ENCODE measurements at places on chromosomes 11 and 22.

DNA sequence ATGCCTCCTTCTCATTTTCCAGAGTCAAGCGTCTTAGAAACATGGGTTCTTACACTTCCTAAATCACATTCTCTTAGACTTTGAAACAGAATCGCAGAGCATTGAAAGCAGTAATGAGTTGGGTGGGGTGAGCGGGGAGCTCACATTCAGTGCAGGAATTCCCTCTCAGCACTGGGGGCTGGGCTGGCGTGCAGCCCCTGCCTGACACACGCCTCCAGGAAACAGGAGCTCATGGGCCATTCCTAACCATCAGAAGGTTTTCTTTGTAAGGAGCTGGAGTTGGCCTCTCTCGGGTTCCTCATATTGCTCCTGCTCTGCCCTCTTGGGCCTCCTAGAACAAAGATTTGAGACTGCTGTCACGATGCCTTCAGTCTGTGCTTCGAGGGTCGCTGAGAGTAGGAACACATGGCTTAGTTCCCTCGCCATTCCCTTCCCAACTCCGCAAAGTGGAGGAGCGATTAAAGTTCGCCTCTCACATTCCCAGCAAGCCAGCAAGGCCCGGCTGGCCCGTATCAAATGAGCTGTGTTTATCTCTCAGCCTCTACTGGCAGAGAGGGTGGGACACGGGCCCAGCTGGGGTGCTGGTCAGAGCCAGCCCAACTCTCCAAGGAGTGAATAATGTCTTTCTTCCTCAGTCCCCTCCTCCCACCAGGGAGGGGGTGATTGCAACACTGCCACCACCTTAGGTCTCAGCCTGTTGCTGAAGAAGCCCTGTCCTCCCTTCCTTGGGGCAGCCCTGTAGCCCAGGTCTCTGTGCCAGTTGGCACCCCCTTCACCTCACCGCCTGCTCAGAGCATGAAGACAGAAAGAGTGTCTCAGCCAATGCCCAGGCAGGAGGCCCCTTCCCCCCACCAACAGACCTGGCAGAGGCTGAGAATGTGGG, 10.4 kb downstream of the CHRDL2 start:
- no peak for DNase-seq

DNA sequence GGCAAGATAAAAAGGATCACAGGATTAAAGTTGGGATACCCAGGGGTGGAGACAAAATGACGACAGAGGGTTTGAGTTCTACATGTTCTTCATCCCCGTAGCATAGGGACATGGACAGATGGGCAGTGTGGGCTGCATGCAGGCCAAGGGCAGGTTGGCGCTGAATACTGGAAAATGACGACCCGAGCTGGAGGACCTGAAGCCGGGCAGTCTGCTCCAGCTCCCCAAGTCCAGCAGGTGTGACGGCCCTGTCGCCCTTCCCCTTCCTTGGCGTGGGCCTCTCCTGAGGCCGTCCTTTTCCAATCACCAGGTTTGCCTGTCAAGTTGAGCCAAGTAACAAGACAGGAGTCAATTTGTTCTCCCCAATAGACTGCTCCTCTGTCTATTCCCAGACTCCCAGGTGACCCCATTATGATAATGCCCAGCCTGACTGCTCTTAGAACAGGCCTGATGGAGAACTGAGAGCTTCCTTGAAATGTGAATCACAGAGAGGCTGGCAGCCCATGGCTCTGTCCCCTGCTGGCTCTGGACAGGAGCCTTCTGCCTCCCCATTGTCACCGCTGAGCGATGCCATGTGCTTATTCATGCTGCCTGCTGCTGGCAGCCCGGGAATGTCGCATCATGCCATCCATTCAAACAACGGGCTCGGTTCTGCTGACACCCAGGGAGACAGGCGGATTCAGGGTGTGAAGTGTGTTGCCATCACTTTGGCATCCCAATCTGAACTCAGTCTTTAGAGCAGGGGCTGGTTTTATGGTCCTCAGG, 392.1 kb downstream of the NTM start:
- DNase-seq, result no peak

- DNase-seq, result peak; percentile 23
These were observed 545 bp upstream of the TIRAP start for GRCh38 chr11:126282361-126282735.

DNA sequence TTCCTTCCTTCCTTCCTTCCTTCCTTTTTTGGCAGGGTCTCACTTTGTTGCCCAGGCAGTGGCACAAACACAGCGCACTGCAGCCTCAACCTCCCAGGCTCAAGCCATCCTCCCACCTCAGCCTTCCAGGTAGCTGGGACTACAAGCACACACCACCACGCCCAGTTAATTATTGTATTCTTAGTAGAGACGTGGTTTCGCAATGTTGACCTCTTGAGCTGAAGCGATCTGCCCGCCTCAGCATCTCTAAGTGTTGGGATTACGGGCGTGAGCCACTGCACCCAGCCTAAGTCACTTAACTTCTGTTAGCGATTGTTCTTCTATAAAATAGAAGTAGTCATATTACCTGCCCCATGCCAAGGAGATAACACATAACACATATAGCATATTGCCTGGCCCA, 2.8 kb upstream of the SYTL2 start:
- no peak for DNase-seq

DNA sequence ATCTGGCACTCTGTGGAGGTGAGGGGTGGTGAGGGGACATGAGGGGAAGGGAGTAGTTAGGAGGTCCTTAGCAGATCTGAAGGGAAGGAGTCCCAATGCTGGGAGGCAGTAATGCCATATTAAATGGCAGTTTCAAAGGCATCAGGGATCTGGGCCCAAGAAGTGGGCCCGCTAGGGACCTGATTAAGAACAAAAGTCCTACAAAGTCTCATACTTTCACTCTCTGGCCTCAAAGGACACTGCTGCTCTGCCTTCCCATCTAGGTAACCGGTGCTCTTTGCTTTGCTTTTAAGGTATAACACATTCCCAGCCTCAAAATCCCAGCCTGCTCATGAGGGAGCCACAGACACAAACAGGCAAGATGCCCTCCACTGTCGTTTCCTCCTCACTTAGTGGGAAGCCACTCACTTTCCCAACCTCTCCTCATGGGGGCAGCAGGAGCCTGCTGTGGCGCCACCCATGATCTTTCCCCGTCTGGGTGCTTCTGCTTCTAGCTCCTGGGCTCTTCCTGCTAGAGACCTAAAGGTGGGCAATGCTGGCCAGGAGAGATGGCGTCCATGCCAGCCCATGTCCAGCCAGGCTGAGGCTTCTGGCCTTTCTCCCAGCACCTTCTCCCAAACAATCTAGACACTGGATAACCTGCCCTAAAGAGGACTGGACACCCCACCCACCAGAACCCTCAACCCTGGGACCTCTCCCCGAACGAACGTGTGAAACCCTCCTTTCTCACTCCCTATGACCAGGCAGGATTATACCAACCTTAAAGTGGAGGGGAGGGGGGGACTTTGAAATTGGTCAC, 68.3 kb downstream of the PLEKHA7 start:
- DNase-seq, result peak; percentile 74

- no peak for DNase-seq
These were observed 116.7 kb downstream of the PHF21B start for GRCh38 chr22:44892803-44893730.

- DNase-seq, result no peak
These were observed 10.0 kb downstream of the SPTY2D1 start for GRCh38 chr11:18624161-18624560.

DNA sequence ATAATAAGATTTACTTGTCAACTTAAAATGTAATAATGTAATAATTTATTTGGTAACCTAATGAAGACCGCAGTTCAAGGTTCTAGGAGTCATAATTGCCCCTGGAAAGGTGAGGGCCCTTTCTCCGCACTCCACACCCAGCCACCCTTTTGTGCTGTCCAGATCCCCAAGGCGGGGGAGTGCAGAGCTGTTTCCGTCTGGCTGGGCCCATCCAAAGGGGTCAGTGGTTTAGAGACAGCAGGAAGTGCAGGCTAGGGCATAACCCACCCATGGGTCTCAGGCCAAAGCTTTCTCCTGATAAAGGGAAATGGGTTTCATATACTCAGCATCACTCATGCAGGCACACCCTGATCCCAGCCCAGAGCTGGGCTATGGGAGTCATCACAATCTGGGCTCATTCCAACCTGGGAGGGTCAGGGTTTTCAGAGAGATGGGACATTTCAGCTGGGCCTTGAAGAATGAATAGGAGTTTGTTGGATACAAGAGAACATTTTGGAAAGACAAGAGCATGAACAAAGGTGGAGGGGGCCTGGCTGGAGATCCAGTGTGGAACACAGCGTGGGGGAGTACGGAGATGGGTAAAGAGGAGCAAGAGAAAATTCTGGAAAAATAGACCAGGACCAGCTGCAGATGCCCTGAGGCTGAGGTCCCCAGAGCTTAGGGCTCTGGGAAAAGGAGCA, 432.2 kb downstream of the TBC1D22A start:
- DNase-seq, result no peak

DNA sequence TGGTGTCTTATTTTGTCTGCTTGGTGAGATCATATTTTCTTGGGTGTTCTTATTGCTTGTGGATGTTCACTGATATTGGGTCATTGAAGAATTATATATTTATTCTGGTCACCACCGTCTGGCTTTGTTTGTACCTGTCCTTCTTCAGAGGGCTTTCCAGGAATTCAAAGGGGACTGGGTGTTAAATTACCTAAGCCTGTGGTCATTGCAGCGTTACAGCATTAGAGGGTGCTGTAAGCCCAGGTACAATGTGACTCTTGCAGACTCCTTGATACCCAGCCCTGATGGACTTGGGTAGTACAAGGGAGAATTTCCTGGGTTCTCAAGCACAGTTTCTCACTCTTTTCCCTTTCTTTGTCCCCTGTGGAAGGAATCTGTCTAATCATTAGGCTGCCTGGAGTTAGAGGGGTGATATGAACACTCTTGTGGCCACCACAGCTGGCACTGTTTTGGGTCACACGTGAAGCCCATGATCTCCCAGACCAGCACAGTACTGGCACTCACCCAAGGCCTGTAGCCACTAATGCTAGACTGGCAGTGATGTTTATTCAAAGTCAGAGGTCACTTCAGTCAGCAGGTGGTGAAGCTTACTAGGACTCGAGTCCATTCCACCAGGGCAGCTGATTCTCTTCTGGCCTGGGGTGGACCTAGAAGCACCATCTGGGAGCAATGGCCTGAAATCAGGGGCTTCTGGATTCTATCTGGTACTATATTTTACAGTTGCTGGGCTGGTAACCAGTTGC, 56.1 kb upstream of the NARS2 start:
- no peak for DNase-seq

DNA sequence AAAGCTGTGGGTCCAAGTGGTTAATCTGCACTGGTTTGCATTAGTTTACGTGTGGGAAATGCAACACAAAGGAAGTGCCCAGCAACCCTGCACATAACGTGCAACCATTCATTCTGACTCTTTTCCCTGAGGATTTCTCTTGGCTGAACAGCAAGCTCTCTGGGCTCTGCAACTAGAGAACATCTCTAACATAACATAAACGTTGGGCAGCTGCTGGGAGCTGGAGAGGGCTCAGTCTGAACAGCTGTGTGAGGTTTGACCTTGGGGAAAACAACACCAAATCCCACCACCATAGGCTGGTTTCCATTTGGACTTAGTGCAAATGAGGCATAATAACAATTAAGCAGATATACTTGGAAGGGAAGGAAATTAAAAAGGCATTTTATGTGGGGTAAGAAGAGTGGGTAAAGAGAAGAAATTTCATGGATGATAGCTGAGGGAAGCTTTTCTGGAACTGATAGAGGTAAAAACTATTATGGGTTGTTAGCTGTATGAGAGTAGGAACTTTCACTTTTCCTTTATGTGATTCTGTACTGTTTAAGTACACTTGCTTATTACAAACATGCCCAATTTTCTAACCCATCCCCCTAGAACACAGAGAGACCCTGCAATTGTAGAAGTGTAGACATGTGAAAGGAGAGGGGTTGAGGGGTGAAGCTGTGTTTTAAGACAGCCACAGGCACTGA, 76.2 kb downstream of the SNX19 start:
- no peak for DNase-seq

DNA sequence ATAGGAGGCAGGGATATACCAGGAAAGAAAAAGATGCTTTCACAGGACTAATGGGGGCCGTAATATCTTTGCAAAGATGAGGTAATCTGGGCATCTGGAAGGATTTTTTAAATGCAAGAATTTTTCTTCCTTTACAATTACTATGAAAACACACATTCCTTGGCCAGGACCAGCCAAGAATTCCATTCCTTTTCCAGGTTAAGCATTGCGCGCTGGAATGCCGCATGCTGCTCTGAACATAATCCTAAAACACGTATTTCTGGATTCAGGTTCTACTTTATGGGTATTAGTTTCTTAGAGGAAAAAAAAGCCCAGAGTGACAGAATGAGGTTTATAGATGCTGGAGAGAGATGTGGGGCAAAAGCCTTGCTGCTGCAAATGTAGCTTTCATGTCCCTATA, 99.4 kb upstream of the SORL1-AS1 start:
- DNase-seq, result no peak

DNA sequence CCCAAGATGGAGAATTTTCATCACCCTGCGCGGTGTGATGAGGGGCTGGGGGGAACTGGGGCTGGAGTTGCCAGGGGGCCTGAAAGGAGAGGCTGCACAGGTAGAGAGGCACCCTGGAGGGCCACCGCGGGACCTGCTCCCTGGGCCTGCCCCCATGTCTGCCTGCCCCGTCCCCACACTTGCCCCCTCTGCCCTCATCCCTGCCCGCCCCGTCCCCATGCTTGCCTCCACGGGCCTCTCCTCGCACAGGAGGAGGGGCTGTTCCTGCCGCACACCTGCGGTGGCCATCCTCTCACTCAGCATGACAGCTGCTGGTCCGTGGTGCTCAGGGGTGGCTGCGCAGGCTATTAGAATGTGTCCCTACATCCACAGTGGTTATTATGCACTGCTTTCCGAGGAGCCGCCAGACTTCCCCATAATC, 43.5 kb downstream of the LINC01488 start:
- DNase-seq, result no peak

DNA sequence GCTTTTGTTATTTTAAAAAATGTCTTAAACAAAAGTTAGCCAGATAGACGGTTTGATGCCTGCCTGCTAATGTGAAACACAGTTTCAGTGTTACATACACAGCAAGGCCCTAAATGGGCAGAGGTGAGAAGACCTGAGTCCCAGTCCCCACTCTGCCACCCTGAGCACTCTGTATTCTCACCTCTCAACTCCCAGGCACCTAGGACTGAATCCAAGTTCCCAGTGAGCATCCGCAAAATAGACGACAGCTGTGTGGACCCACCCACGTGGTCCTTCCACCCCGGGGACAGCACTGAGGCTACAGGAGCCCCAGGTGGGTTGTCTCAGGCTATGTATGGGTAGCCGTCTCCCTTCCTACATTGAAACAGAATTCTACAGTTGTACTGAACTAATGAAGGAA, 111.5 kb downstream of the RPL27A start:
- DNase-seq, result no peak

- no peak for DNase-seq
These were observed 87.8 kb downstream of the SHANK2 start for GRCh38 chr11:71164621-71165020.

- no peak for DNase-seq
These were observed at the start of gene INPP5J for GRCh38 chr22:31122532-31123291. Gene INPP5J, plus strand, starts transcription at chr22:31122966. Its CDS starts 49 bp downstream, at chr22:31123015.

- DNase-seq, result no peak
These were observed 23.4 kb downstream of the ASRGL1 start for GRCh38 chr11:62360685-62361084.

DNA sequence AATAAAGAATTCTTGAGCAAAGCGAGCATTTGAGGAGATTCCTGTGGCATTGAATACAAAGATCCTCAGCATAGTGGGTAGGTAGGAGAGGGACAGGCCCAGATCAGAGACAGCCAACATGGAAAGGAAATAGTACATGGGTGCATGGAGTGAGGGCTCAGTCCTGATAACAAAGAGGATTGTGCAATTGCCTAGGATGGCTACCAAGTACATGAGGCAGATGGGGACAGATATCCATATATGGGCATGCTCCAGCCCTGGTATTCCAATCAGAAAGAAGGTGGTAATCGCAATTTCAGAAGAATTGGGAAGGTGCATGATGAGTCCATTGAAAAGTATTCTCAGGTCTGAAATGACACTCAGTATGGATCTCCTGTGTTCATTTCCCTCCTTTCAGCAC, 8.6 kb downstream of the OR51T1 start:
- DNase-seq, result no peak
